ENCODE measurements at places on chromosomes 7 and 10.
A peak's percentile ranks its signal among the peaks of the same experiment; 100 is the strongest.

DNA sequence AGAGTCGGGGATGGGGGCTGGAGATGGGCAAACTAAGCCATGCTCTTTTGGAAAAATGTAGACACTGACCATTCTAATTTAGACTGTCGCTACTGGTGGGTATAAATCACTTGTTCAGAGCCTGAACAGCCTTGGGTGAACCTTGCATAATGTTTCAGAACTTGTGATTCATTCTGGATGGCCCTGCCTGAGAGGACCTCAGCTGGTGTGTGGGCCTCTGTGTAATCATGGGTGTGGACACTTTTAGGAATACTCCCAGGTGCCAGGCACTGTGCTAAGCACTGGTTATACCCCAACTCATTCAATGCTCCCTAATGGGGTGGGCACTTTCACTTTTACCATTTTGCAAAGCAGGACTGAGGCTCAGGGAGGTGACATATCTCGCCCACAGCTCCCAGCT lies 26.8 kb upstream of the TM9SF3 start:
- no peak for DNase-seq

DNA sequence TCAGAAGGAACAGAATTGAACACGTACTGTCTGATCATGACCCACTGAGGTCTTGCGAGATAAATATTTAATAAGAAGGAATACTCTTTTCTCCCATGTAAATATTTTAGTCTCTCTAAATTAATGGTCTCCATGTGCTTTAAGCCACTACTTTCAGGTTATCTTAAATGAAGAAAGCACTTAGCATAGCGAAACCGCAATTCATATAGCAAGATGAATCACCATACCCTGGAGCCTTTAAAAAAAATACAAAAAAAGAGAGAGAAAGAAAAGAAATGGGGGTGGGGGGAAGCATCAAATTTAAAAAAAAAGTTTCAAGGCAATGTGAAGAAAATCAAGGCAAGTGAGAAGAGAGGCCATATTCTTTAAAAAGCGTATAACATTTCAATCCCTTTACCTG lies 82.5 kb downstream of the CTTNBP2 start:
- DNase-seq, result no peak

GRCh38 chr7:85033263-85033662 lies 153.6 kb downstream of the SEMA3D start:
- no peak for DNase-seq

DNA sequence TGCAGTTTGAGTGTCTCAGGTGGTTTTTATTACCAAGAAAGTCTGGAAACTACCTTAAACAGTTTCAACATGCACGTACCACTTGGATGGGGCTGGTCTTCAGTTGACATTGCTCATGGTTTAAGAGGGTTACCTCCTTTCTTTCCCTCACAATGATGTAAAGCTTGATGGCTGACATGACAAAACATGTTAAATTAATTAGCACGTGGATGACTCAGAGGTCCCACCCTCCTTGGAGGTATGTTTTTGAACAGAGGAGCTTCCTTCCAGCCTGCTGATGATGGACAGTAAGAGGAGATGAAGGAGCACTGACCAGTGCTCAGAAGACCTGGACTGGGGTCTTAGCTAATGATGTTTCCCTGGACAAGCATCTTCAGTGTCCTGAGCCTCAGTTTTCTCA lies 322.3 kb upstream of the PODXL start:
- no peak for DNase-seq

DNA sequence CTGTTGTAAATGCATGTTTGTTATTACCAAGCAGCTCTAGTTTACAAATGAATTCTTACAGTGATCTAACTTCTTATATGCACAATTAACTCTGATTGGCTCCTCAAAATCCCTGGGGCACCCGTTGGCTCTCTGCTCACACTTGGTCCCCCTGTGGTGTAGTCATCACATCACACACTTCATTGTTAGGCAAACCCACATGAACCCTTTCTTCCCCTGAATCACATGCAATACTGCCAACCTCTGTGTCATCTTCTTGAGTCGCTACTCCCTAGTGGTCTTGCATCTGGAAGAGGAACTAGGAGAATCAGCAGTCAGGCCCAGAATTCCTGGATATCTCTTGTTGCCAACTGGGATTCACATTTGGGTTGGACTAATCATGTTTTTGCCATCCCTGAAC lies 73.1 kb downstream of the CD36 start:
- no peak for DNase-seq

GRCh38 chr7:38679419-38679818 lies 48.2 kb upstream of the AMPH start:
- no peak for DNase-seq

GRCh38 chr7:90666186-90666585 lies 70.1 kb downstream of the CDK14 start:
- no peak for DNase-seq

GRCh38 chr10:96585736-96586418 lies 935 bp downstream of the TM9SF3 start:
- DNase-seq, result peak; percentile 6

DNA sequence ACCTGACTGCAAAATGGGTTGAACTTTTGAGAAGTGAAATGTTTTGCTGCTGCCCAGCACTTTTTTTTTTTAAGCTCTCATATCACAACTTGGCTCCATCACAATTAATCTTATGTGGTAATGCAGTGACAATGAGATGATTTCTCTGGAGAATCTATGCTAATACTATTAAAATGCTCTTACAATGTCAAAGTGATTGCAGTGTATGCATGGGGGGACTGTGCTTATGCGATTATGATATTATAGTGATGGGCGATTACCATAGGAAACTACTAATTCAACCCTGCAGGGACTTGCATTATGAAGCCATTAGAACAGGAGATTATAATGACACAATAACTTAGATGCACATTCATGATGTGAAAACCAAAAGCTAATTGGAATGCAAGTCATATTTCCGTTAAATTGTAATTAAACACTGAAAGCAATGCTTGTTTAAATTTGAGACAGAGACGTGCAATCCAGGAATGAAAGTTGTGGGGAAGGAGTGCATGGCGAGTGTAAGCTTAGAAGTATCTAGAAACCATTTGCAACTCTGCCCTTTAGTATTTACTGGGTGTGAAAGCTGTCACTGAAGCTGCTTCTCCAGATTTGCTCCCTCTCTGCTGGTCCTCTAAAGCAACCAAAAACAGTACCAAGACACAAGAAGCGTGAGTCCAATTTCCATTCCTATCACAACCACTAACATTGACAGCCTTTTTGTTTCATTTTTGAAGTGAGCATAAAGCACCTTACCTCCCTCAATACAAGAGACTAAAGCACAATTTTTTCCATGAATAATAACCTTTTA lies 21.6 kb downstream of the PTER start:
- no peak for DNase-seq

GRCh38 chr7:20310963-20311742 lies 19.5 kb upstream of the ITGB8 start:
- no peak for DNase-seq

DNA sequence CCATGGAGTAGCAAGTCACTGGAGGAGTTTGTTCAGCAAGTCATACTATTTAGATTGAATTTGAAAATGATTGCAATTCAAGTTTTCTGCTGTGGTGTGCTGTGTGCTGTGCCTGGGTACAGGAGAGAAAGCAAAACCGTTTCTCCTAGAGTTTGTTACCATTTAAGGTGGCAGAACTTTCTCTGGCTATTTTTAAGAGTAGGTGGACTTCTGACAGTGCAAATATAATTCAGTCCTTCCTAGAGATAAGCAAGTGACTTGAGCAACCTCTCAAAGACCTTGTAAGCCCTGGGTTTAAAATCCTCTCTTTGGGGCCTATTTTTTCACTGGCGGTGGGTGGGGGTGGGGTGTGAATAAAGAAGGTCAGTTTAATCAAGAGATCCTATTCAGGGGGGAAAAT lies 42.9 kb upstream of the FGL2 start:
- no peak for DNase-seq

- no peak for DNase-seq
Observed at GRCh38 chr7:145520284-145520683, 596.3 kb upstream of the CNTNAP2 start.

DNA sequence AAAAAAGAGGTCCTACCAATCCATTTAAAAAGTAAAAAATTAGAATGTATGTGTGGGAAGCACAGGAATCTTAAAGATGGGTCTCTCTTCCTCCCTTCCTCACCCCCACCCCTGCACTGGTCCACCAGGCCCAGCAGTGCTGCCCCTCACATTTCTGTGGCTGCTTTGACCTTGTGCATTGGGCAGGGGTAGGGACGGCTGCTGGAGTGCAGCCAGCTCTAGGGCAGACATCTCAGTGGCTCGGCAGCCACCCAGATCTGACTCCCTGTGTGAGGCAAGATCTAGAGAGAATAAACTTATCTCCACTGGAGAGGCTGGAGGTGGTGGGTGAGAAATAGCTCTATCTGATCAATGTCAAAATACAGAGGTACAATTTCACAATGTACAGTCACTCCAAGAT lies 6.7 kb downstream of the FAM180A start:
- DNase-seq, result no peak

DNA sequence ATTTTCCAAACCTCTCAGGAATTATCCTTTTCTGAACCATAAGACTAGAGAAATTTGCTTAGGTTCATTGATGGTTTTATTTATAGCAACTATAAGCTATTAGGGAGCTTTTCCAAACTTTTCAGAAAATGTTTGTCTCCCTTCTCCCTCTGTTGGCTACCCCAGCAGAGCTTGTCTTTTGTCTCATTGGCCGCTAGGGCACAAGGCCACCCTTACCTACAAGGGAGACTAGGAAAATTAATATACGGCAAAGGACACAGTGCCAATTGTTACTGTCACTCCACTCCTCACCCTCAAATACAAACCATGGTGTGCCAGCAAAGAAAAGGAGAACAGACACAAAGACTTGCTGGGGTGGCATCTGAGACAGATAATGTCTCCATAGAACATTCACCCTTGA lies 471.4 kb downstream of the XPNPEP1 start:
- no peak for DNase-seq

DNA sequence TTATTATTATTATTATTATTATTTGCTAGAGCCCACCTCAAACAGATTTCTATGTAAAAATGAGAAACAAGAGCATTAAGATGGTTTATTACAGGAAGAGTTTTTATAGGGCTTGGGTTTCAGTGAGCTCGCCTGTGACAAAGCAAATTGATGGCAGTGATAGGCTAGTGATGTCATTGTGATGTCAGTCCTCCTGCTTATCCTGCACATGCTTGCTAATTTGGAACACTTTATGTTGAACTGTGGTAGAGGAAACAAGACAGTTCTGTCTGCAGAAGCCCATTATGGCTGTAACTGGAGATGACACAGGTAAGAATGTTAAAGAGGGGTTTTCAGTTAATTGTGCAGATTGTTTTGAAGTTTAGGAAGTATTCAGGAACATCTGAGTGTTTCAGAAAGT lies 68.3 kb downstream of the CREM start:
- peak; percentile 55 for DNase-seq
